HCT116 (cell line): ENCODE measurements at places on chromosomes 5 and 9.

DNA sequence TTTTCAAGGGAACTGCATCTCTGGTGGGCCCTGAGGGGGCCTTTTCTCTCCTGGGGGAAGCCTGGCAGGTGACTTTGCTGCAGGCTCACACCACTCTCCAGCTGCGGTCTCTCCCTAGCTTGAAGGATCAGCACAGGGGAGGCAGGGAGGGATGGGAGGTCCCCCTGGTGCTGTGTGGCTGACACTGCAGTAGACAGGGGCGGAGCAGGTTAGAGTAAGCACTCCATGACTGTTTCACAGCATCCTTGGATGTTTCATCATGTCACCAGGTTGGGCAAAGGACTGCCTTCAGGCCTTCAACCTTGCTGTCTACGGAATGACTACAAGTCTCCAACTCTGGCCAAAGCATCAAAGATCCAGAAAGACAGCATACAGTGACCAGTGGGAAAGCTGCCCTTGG, 470.7 kb downstream of the CDK5RAP2 start:
- peak; percentile 44 for DNase-seq

- DNase-seq = no peak
Measured at GRCh38 chr5:141516672-141517025, 27.8 kb downstream of the PCDHGC5 start.

- no peak for DNase-seq
Measured at GRCh38 chr9:9045572-9045971, 1246.0 kb upstream of the DMAC1 start.

- DNase-seq = peak; percentile 31
Measured at GRCh38 chr5:6745706-6746222, 32.5 kb downstream of the TENT4A start.

DNA sequence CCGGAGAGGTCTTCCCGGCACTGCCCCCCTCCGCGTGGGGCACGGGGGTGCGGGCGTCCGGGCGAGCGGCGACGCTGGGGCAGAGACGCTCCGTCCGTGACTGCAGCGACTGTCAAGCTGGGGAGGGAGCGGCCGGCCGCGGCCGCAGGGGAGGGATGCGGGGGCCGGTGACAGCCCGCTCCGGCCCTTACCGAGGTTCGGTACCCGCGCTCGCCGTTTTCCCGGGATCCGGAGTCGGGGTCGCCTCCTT, 400 bp downstream of the KDM4C start:
- DNase-seq = no peak

GRCh38 chr5:171080186-171080938, 218.5 kb downstream of the RANBP17 start:
- DNase-seq = no peak

- no peak for DNase-seq
Measured at GRCh38 chr9:27338527-27338903, 41.6 kb upstream of the EQTN start.

DNA sequence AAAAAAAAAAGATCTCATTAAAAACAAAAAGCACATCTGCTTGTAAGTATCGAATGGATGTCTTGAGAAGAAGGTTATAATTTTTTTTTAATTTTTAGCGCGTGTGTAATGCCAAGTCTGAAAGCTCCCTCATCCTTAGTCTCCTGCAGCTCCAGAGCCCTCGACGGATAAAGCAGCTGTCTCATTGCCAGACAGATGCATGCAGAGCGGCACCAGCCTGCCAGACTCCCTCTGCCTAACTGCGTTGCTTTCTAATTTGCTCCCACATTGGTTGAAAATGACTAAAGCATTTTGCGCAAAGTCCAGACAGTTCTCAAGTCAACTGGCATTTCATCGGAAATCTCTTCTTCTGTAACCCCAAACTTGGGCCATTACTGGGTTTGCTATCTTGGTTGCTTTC, 29.4 kb downstream of the OLFM1 start:
- DNase-seq = no peak

DNA sequence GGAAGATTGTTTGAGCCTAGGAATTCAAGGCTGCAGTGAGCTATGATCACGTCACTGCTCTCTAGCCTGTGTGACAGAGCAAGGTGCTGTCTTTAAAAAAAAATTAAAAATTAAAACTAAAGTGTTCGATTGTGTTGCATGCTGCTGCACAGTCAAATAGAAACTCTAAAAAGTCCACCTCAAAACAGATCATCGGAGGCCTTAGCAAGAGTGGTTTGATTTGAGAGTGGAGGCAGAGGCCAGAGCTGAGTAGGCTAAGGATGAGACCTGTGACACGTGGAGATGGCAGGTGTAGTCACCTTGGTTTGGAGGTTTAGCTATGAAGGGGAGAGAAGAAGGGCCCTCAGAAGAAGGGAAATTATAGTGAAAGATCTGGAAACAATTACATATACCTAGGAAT, 2.8 kb upstream of the PTPDC1 start:
- DNase-seq = no peak

GRCh38 chr5:79181419-79182022, 54.4 kb upstream of the JMY start:
- no peak for DNase-seq

DNA sequence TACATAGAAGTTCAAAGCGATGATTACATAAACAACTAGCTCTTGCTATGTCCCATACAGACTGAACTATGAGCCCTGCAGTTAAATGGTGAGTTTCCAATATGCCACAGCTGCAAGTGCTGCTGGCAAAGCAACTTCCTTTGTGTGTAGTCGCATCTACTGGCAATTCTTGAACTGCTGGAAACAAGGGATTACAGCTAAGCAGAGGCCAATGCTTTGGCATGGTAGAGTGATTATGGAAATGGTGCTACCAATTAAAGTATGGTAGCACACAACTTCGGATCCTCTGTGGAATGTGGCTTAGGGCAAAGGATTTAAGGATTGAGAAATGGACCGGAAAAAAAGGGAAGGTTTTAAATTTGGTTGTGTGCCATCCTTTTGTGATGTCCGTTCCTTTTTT, 856.6 kb downstream of the MAT2B start:
- DNase-seq = no peak

GRCh38 chr5:82909771-82910170, 167.4 kb downstream of the TMEM167A start:
- DNase-seq = no peak

GRCh38 chr9:98096091-98096490, 22.9 kb downstream of the TRIM14 start:
- DNase-seq = no peak

- peak; percentile 85 for DNase-seq
Measured at GRCh38 chr9:114691046-114691955, 9.3 kb upstream of the TEX48 start.

GRCh38 chr9:124265551-124265950, 7.8 kb downstream of the NEK6 start:
- DNase-seq = no peak

DNA sequence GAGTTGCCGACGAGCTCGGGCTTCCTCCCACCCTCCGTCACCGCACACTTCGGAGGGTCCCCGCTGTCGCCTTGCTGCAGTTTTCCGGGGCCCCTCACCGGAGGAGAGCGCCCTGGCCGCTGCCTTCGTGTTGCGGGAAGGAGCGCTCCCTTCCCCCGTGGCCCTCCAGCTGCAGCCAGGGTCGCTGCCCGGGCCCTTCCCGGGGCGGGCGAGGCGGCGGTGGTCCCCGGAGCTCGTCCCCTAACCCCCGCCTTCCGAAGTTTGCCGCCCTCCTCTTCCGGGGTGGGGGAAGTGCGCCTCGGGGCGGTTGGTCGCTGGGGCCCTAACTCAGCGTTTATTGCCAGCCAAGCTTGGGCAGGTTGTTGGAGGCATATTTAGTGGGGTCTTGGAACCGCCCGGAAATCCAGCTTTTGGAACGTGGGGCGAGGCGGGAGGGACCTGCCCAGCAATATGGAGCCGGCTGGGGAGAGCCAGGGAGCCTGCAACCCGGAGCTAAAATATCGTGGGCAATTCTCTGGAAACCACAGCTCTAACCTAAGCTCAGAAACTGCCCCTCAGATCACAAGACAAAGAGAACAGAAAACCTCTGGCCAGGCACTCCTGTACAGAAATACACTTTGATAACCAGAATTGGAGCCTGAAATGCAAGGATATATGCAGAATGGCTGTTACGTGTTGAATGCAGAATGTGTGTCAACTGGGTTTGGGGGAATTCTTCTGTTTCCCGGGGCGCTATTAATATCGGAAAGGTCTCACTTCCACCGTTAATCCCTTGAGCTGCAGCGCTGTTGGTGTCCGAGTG, 890 bp downstream of the PIK3R1 start:
- DNase-seq = no peak

DNA sequence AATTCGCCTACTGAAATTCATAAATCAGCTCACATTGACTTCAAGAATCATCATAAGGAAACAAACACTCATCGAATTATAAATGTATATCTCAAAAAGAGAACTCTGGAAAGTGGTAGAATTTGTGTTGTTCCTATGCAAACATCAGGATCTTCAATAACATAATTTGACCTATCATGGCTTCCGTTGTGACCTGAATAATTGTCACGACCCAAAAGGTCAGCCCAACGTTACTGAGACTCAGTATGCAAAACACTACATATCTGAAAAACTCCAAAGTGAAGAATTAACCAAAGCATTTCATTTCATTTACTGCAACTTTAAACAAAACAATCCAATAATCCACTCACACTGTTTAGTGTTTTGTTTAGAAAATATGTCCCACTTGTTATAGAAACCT, 1.2 kb downstream of the RAPGEF6 start:
- no peak for DNase-seq

- DNase-seq = no peak
Measured at GRCh38 chr9:90546200-90546599, 96.4 kb downstream of the DIRAS2 start.

- no peak for DNase-seq
Measured at GRCh38 chr5:160434022-160434531, 12.4 kb downstream of the PTTG1 start.

DNA sequence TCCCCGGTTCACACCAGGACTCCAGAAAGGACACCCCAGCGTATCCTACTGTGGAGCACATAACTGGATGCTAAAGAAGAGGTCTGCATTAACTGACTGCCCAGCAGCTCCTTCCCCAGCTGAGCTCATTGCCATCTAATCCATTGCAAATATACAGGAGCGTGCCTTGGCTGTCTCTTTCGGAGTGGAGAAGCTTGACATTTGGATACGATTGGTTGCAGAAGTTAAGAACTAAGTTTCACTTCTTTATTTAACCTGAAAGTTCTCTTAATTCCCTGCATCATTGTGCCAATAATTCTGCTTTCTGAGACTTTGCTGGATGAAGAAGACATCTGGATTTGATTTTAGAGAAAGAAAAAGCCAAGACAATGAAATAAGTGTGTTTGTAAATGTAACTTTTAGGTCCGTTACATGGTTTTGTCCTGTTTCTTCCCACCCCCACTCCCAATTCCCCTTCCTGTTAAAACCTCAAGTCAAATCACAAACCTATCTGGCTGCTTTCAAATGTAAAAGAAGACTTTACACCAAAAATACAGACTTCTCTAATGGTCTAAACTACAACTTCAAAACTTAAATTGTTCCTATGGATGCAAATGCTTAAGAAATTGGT, 33.9 kb downstream of the TAS2R1 start:
- no peak for DNase-seq

GRCh38 chr5:174735498-174736330, 11.3 kb downstream of the MSX2 start:
- DNase-seq = peak; percentile 45
